Stimulated activated CD8-positive, alpha-beta memory T cell treated with anti-CD3 and anti-CD28 coated beads, Interleukin-15, amount 100 ng/mL, for 24 hours (primary cell): ENCODE measurements at places on chromosomes 11 and 22.

DNA sequence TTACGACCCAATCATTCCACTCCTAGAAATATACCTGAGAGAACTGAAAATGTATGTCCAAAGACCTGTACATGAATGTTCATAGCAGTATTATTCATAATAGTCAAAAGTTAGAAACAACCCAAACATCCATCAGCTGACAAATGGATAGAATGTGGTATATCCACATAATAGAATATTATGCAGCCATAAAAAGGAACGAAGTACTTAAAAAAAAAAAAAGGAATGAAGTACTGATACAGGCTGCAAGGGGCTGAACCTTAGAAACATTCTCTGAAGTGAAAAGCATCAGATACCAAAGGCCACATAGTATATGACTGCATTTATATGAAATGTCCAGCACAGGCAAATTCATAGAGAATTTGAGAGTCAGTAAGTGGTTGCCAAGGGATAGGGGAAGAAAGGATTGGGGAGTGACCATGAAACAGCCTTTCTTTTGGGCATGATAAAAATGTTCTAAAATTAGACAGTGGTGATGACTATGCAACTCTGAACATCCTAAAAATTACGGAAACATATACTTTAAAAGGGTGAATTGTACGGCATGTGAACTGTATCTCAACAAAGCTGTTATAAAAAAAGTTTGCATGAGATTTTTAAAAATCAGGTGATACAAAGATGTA, 1.8 kb downstream of the TPST2 start:
- DNase-seq: no peak

- DNase-seq: no peak
These were observed 48.8 kb downstream of the ARHGAP32 start for GRCh38 chr11:129143335-129143734.

DNA sequence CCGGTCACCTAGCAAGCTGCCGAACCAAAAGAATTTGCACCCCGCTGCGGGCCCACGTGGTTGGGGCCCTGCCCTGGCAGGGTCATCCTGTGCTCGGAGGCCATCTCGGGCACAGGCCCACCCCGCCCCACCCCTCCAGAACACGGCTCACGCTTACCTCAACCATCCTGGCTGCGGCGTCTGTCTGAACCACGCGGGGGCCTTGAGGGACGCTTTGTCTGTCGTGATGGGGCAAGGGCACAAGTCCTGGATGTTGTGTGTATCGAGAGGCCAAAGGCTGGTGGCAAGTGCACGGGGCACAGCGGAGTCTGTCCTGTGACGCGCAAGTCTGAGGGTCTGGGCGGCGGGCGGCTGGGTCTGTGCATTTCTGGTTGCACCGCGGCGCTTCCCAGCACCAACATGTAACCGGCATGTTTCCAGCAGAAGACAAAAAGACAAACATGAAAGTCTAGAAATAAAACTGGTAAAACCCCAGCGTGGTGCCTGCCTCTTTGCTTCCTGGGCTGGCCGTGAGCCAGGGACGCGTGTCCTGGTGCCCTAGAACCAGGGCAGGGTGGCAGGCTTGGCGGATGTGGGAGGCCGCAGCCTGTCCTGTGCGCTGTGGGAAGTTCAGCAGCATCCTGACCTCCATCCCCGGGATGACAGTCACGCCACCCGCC, 13.2 kb downstream of the CCND1 start:
- DNase-seq: no peak

DNA sequence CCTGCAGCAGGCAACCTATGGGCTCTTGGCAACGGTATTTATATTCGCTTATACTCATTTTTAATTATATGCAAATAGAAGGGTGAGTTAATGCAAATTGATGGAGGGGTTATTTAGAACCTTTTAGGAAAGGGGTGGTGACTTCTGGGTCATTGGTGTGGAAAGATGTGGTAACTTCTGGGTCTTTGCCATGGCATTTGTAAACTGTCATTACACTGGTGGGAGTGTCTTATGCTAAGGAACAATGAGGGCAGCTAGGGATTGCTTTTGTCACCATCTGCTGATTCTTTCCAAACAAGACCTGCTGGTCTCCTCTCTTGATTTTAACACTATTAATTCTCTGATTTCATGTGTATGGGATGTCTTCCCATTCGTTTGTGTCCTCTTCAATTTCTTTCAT, 11.7 kb upstream of the KAT5 start:
- no peak for DNase-seq

DNA sequence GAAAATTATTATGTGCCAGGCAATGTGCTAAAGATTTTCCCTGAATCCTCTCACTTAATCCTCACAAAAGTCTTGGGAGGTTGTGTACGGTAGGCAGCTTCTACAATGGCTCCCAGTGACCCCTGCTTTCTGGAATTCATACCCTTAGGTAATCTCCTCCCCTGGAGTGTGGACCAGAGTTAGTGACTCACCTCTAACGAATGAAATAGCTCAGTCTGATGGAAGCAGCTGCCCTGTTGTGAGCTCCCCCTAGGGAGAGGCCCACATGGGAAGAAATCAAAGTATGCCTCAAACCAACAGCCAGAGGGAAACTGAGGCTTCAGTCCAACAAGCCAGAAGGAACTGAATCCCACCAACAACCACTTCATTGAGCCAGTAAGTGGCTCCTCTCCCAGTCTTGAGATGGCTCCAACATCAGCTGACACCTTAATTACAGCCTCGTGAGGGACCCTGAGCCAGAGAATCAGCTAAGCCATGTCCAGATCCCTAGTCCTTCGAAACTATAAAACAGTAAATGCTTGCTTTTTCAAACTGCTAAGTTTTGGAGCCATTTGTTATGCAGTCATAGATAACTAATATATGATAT, 98.9 kb upstream of the ISX start:
- DNase-seq: no peak

DNA sequence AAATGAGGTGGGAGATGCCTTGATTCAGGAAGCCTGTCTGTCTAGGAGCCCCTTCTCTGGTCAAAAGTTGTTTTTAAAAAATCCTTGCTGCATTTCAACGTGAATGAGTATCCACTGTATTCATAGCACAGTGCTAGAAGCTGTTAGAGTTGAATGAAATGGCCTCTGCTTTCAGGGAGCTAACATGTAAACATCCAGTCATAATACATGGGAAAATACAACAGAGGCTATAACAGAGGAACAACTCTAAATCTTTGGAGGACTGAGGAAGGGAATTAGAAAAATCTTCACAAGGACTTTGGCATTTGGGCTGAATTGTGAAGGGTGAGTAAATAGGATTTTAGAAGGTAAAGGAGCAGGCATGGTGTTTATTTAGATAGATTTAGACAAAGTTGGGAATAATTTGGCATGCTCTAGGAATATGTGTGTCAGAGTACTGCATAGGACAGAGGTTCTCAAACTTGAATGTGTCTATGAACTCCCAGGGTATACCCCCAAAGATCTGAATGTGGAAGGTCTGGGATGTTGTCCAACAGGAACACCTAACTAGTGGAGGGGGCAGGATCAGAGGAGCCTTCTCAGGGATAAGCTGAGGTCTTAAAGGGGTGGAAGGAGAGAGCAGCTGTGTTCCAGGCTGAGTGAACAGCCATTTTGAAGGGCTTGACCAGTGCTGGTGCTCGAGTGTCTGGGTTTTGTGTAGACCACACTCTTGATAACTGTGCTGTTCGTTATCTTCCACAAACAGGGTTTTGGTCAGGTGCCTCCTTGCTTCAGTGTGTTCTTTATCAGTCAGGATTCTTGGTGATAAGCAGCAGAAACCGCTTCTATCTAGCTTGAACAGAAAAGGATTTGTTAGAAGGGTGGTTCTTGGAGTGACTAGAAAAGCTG, 12.7 kb downstream of the SREBF2 start:
- DNase-seq: no peak

GRCh38 chr11:76228071-76228874, 22.0 kb upstream of the WNT11 start:
- no peak for DNase-seq

GRCh38 chr22:44628835-44629234, 73.2 kb upstream of the PRR5 start:
- no peak for DNase-seq

- no peak for DNase-seq
These were observed 125.8 kb downstream of the LDLRAD3 start for GRCh38 chr11:36069576-36070212.

- no peak for DNase-seq
These were observed at the start of gene PLA2G3 for GRCh38 chr22:31139866-31140716. PLA2G3 (minus strand) TSS chr22:31140508; CDS start chr22:31140354, 154 bp downstream.

DNA sequence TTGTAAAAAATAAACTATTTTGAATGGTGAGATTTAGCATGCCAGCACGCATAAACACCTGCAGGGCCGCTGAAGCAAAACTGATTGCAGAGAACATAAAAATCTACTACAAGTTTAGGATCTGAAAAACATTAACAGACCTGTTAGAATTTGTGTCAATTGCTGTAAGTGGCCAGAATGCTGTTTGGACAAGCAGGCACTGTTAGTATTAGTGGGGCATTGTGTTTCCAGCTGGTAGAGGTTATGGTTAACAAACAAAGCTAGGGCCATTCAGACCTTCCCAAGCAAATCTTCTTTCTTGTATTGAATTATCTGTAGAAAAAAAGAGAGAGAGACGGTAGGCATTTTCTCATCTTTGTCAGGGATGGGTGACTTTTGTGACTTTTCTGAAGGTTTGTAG, 57.6 kb upstream of the OLFML1 start:
- DNase-seq: no peak

DNA sequence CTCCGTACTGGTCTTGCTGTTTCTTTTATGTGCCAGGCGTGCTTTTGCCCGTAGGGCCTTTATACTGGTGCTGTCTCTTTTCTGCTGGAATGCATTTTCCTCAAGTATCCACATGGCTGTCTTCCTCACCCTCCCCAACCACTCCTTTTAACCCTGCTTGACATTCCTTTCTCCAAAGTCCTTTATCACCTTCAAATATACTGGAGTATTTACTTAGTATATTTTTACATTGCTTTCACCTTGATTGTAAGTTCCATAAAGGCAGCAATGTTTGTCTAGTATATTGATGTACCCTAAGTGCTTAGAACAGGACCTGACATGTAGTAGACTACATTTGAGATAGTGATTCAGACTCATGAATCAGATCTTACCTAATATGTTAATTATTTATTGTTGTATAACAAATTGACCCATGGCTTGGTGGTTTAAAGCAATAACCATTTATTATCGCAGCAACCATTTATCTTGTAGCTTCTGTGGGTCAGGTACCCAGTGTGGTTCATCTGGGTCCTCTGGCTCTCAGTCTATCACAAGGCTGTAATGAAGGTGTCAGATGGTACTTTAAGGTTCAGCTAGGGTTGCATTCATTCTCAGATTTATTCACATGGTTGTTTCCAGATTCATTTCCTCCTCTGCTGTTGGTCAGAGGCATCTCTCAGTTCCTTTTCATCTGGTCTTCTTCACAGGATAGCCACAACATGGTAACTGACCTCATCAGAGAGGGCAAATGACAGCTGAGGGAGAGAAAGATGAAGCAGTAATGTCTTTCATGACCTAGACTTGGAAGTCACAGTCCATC, 34.2 kb downstream of the DDX10 start:
- DNase-seq: no peak

DNA sequence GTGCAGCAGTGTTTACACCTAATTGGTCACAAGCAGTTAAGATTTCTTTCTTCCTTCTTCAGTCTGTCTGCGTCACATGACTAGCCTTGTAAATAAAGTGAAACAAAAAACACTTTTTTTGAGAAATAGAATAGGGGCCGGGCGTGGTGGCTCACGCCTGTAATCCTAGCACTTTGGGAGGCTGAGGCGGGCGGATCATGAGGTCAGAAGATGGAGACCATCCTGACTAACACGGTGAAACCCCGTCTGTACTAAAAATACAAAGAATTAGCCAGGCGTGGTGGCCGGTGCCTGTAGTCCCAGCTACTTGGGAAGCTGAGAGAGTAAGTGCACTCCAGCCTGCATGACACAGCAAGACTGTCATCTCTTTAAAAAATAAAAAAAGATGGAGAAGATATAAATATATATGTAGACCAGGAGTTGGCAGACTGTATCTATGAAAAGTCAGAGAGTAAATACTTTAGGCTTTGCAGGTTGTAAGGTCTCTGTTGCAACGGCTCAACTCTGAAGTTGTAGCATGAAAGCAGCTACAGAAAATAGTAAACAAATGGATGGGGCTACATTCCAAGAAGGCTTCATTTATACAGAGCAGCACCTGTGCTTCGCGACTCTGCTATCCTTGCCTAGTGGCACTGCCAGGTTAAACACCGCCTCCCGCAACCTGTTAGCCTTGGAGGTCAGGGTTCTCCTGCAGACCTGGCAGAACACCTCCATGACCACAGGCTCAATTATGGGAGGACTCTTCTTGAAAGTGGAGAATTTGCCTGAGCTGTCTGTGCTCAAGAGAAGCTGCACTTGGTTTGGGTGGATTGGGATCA, 55.9 kb downstream of the PPP6R2 start:
- DNase-seq: no peak

DNA sequence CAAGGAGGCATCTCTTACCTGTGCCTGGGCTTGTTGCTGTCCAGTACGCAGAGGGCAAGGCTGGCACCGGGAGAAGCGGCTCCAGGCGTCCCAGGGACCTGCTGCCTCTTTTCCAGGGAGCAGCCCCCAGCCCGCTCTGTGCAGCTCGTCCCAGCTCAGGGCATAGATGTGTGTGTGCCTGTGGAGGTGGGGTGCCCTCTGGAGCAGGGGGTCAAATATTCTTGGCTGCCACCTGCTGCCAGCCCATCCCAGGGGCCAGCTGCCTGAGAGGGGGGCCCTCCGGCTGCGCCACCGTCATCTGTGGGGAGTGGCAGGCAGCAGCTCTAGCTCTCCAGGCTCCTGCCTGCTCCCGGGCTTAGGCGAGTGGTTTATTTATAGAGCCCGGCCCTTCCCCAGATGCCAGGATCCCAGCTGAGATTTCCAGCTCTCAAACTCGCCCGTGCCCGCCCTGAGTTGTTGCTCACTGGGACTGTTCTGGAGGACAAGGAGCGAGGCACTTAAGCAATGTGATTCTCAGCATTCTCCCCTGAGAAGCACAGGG, 87.5 kb downstream of the RTL6 start:
- no peak for DNase-seq

DNA sequence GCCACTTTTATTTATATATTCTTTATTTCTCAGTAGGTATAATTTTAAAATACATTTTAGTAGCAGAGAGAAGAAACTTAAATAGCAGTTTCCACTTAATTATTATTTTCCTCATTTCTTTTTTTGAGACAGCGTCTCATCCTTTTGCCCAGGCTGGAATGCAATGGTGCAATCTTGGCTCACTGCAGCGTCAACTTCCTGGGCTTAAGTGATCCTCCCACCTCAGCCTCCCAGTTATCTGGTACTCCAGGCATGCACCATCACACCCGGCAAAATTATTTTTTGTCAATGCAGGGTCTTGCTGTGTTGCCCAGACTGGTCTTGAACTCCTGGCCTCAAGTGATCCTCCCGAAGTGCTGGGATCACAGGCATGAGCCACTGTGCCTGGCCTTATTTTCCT, 38.3 kb downstream of the ATG13 start:
- DNase-seq: no peak
